Heart right ventricle (tissue), 16 donors: ENCODE measurements at places on chromosomes 12 and 14. TPM values are rescaled to one million over a fixed set of nuclear protein-coding genes. Genes with fewer than 3 reads are reported as not detected.

CLEC1B gene
- not detected for polyA plus RNA-seq

C14orf180 gene
- 13.8 TPM for polyA plus RNA-seq

ZNF140 gene
- 8.6 TPM for polyA plus RNA-seq

FAIM2 gene
- polyA plus RNA-seq: 15.0 TPM

LMO3 gene
- 0.17 TPM for polyA plus RNA-seq

HOXC12 gene
- polyA plus RNA-seq: not detected

POTEM gene
- not detected for polyA plus RNA-seq

PRKD1 gene
- polyA plus RNA-seq: 2.0 TPM

RD3L gene
- 26.6 TPM for polyA plus RNA-seq

NXPH4 gene
- 1.8 TPM for polyA plus RNA-seq

SLC11A2 gene
- polyA plus RNA-seq: 10.7 TPM

CDK2 gene
- polyA plus RNA-seq: 6.9 TPM

ALG10B gene
- polyA plus RNA-seq: 1.6 TPM

ADAM20 gene
- polyA plus RNA-seq: 0.15 TPM

P2RX7 gene
- 0.25 TPM for polyA plus RNA-seq

NTN4 gene
- 27.7 TPM for polyA plus RNA-seq

GTF2H3 gene
- 4.0 TPM for polyA plus RNA-seq

TTC6 gene
- not detected for polyA plus RNA-seq
